ENCODE measurements at places on chromosomes 13 and 19.

GRCh38 chr13:34611671-34612070 lies 330.4 kb upstream of the NBEA start:
- no peak for DNase-seq

- DNase-seq: no peak
Observed at GRCh38 chr13:80386002-80386401, 45.1 kb upstream of the SPRY2 start.

DNA sequence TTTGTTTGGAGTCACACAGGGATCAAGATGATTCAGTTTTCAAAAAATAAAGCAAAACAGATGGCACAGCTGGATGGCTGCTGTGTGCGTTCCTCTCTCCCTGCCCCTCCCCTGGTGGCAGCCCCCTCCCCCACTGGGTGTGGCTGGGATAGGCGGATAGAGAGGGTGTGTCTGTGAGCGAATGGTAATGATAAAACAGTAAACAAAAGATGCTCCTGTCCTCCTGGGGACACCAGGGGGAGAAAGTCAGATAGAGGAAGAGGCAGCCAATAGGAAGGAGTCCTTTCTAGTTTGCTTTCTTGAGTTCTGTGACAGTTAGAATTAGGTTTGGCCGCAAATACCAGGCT lies 6.5 kb downstream of the TMEM255B start:
- peak; percentile 39 for DNase-seq

GRCh38 chr19:42062381-42062780 lies 7.6 kb downstream of the GRIK5 start:
- DNase-seq: no peak

GRCh38 chr19:412356-413355 lies 3.7 kb upstream of the C2CD4C start:
- no peak for DNase-seq

- DNase-seq: no peak
Observed at GRCh38 chr19:31023038-31023437, 326.2 kb downstream of the TSHZ3 start.

DNA sequence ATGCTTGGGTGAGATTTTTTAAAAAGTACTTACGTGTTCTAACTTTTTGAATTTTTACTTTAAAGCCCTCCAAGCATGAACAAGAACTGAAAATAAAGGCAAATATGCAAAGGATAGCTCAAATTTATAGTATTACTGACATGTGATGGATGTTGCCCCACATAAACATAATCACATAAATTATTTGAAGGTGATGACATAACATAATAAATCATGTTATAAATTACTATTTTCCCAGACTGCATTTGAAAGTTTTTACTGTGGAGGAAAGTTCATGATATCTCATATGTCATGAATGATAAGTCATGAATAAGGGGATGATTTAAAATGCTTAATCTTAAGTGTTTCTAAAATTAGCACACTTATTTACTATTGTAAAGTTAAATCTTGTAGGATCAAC lies 705.7 kb upstream of the SLITRK1 start:
- DNase-seq: no peak

DNA sequence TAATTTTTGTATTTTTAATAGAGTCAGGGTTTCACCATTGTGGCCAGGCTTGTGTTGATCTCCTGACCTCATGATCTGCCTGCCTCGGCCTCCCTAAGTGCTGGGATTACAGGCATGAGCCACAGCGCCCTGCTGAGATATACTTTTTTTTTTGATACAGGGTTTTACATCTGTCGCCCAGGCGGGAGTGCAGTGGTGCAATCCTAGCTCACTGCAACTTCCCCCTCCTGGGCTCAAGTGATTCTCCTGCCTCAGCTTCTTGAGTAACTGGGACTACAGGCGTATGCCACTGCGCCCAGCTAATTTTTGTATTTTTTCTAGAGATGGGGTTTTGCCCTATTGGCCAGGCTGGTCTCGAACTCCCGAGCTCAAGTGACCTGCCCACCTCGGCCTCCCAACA lies 2.0 kb downstream of the COLGALT1 start:
- DNase-seq: no peak

- DNase-seq: no peak
Observed at GRCh38 chr19:49136771-49137171, 17.4 kb downstream of the PPFIA3 start.

DNA sequence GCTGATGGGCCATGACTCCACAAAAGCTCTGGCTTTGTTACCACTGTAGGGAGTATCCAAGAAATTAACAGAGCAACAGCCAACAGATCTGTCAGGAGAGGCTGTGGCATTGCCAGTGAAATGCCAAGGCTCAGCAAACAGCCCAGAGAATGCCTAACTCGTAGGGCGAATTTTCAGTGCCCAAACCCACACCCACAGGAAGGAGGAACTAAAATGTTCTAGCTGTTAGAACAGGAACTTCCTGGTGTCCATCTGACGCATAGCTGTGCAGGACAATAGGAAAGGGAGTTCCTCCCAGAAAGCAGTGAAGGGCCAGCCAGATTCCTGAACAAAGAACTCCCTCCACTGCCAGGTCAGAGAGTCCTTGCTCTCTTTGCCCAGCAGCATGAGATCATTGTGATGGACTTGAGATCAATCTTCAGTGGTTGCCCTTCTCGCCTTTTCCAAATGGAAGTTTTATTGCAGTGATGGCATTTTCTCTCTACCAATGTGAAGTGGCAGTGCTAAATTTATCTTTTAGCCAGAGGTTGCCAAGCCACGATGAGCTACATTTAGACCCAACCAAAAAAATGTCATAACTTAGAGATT lies 224.2 kb upstream of the STARD13 start:
- peak; percentile 44 for DNase-seq

DNA sequence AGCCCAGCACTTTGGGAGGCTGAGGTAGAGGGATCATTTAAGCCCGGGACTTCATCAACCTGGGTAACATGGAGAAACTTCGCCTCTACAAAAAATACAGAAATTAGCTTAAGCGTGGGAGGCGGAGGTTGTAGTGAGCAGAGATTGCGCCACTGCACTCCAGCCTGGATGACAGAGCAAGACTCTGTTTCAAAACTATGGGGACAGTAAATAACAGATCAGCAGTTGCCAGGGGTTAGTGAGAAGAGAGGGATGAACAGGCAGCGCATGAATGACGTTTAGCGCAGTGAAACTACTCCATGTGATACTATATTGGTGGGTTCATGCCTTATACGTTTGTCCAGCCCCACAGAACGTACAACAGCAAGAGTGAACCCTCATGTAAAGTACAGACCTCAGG lies 7.1 kb upstream of the ICAM3 start:
- DNase-seq: no peak

- no peak for DNase-seq
Observed at GRCh38 chr13:29587645-29588044, 7.8 kb downstream of the SLC7A1 start.

DNA sequence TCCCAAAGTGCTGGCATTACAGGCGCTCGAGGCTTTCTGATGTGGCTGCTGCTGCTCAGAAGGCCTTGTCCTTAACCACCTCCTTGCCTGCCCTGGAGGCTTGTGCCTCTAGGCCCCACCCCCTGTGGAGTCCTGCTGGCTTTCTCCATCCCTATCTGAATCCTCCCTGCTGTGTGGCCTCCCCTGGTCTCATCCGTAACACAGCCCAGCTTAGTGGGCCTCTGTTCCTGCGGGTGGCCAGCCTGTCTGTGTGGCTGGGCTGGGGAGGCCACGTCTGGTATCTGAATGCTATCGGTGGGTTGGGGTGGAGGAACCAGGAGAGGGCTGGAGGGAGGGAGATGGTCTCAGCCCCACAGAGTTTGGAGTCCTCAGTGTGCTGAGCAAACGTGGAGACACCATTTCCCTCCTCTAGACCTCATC lies 4.7 kb downstream of the RPL28 start:
- DNase-seq: no peak

GRCh38 chr19:30318936-30319335 lies 53.2 kb upstream of the ZNF536 start:
- DNase-seq: no peak

GRCh38 chr19:8506402-8506957 lies 4.0 kb upstream of the PRAM1 start:
- no peak for DNase-seq

DNA sequence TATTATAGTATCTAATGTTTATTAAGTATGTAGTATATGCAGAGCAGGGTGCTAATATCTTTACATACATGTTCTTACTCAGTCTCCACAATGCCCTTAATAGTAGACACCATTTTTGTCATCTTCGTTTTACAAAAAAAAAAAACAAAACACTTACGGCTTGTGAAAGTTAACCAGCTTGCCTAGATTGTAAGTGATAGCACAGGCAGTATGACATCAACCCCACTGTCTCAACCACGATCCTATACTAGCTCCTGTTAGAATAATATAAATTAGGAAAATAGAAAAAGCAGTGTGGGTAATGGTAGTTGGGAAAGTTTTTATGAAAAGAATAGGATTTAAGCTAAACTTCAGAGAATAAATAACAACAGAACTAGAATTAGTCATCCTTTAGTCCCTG lies 34.3 kb downstream of the MICU2 start:
- no peak for DNase-seq

DNA sequence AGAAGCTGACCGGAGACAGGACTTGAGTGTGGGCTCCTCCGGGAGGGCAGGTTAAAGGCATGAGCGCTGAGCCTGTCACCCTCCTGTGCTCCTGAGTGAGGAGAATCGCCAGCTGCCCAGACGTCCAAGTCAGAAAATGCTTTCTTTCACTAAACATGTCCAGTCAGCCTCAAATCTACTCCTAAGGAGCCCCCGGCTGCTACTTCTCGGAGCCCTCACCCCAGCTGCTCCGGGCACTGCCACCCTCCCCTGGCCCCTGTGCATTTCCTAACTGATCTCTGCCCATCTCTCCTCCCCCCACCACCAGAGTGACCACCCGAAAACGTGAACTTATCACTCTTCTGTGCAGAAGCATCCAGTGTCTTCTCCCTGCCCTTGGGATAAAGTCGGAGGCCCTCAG lies 277.5 kb upstream of the SOX1 start:
- no peak for DNase-seq

DNA sequence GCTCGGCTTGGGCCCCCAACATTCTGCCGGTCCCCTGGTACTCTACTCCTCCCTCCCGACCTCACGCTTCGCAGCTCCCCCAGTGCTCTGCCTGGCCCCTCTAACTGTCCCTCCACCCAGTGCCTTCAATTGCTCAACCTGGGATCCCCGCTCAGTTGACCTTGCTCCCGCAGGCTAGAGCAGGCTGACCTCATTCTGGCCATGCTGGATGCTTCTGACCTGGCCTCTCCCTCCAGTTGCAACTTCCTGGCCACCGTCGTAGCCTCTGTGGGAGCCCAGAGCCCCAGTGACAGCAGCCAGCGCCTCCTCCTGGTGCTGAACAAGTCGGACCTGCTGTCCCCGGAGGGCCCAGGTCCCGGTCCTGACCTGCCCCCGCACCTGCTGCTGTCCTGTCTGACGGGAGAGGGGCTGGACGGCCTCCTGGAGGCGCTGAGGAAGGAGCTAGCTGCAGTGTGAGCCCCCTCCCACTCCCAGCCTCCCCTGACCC lies 3.6 kb downstream of the GTPBP3 start:
- DNase-seq: no peak

GRCh38 chr13:45826731-45827130 lies 24.8 kb downstream of the SIAH3 start:
- no peak for DNase-seq

GRCh38 chr13:49097374-49097773 lies 121.7 kb downstream of the FNDC3A start:
- peak; percentile 42 for DNase-seq

- DNase-seq: peak; percentile 36
Observed at GRCh38 chr19:1651568-1652291, 685 bp downstream of the TCF3 start.

DNA sequence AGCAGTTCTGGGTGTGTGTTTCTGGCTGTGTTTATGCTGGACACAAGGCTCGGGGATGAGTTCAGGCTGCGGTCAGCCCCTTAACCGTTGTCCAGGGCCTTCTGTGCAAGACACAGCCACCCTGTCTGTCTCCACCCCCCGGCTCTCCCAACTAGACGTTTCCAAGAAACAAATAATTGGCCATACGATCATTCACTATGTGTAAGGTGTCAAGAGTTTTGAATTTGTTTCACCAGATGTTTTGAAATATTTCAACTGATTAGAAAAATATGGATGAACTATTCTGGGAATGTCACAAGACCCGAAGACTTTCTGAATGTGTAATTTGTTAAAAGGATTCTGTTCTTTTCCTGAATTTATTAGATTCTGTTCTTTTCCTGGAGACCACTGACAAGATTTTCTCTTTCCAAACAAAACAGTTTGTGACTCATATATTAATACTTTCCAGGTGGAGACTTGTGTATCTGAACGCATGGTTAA lies 318.2 kb downstream of the MYO16 start:
- DNase-seq: peak; percentile 30

- DNase-seq: no peak
Observed at GRCh38 chr13:55761986-55762385, 1378.7 kb upstream of the PRR20A start.

- DNase-seq: no peak
Observed at GRCh38 chr13:44271031-44271455, 102.6 kb upstream of the SERP2 start.

All from fibroblast of skin of back (primary cell).